ENCODE measurements at places on chromosomes 1 and 21.

GRCh38 chr1:82858031-82858430 is 1057.3 kb downstream of the ADGRL2 start:
- no peak for DNase-seq

- DNase-seq, result no peak
Observed at GRCh38 chr1:11862890-11863289, 4.1 kb upstream of the NPPB start.

GRCh38 chr1:52996653-52997052 is 65.4 kb upstream of the PODN start:
- DNase-seq, result no peak

DNA sequence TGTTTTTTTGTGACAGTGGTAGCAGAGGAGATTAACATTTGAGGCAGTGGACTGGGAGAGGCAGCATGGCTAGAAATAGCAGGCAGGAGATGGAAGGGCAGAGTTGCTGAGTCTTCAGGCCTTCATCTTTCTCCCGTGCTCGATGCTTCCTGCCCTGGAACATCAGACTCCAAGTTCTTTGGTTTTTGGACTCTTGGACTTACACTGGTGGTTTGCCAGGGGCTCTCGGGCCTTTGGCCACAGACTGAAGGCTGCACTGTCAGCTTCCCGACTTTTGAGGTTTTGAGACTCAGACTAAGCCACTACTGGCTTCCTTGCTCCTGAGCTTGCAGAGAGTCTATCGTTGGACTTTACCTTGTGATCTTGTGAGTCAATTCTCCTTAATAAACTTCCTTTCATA is 24.2 kb upstream of the LEFTY2 start:
- DNase-seq, result no peak

DNA sequence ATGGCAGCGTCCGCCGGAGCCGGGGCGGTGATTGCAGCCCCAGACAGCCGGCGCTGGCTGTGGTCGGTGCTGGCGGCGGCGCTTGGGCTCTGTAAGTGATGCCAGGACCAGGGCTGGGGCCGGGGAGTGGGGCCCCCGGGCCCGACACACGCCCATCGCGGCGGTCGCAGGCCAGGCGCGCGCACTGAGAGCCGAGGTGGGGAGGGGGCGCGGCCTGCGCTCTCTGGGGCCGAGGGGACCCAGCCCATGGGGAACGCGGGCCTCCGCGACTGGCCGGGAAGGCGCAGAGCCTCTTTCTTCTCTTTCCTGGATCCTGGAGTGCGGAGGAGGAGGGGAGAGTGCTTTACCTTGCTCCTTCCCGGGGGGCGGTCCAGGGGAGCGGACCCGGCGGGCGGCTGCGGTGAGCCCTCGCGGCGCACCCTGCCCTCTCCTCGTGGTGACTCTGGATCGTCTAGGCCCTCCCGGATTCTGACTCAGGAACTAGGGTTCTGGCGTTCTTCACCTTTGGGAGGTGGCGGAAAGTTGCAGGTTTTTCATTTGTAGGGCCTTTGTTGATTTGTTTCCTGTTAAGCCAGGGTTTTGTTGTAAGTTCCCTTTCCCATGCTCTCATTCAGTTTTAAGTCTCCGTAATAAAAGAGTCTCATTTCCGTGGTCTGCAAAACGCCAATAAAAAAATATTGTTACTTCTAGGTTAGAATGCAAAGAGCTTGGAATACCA is 529 bp downstream of the MPZL1 start:
- no peak for DNase-seq

DNA sequence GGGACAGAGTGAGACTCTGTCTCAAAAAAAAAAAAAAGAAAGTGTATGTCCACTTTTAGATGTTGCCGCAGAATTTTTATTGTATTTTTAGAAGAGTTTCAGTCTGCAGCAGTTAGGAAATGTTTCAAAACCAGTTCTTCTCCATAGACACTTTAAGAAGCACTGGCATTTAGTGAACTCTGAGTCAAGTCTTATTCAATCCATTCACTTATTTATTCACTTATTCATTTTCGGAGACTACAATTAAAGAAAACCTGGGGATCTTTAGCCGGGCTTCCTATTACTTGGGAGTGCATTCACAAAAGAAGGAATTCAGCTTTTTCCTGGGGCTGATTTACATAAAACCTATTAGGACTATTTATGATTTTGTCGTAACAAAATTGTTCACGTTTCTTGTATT is 12.3 kb downstream of the RCAN3 start:
- no peak for DNase-seq

- DNase-seq, result no peak
Observed at GRCh38 chr21:20942523-20942922, 55.7 kb upstream of the NCAM2 start.

- DNase-seq, result no peak
Observed at GRCh38 chr1:30729901-30730300, 6.5 kb upstream of the MATN1 start.
